ENCODE measurements at places on chromosomes 12 and 14.

- DNase-seq = peak; percentile 98
These were observed 170.0 kb upstream of the SLC16A7 start for GRCh38 chr12:59425798-59426197.

GRCh38 chr12:76942267-76942666 lies 63.4 kb upstream of the CSRP2 start:
- peak; percentile 93 for DNase-seq

DNA sequence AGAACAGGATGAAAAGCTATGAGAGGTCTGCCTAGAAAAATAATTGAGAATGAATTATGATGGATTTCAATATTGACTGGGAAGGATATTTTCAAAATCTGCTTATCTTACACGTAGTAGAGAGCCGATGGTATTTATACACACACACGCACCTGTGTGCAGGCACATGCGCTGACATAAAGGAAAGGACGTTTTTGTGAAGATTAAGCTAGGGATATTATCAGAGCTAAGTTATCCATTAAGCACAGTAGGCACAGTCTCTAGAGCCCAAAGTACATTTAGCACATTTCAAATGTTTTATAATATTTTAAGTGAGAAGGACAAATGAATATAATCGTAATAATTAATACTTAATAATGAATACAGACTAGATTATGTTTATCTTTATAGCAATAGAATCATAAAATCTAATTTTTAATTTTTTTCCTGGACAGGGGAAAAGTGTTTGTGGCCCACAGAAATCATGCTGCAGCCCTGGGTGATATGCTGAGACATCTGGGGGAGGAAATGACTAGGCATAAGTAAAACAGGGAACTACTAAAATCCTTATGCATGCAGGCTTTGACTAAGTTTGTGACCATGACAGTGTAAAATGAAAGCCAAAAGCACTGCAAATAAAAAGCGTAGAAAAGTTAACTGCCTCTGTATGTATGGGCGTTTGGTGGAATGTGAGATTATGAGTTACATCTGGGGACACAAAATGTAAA lies 146.1 kb downstream of the KITLG start:
- DNase-seq = no peak

DNA sequence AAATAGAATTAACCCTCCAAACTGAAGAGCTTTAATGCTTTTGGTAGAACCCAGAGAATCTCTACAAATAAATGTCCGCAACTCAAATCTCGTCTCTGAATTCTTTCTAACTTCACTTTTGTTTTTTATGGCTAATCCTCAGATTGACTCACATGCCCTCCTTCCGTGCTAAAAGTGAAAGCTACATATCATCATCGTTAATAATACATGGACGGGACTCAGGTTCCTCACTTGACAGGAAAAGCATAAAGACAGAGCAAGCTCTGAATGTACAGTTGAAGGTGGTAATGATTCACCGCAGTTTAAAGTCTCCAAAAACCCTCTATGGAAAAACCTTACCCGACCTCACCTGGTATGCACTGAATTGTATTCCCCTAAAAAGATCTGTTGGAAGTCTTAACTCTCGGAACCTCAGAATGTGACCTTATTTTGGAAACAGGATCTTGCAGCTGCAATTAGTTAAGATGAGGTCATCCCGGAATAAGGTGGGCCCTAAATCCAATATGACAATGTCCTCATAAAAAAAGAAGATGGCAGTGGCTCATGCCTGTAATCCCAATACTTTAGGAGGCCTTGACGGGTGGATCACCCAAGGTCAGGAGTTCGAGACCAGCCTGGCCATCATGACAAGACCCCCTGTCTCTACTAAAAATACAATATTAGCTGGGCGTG lies 147.4 kb upstream of the FOXN3 start:
- DNase-seq = no peak
